ENCODE measurements at places on chromosomes 2 and 18.

DNA sequence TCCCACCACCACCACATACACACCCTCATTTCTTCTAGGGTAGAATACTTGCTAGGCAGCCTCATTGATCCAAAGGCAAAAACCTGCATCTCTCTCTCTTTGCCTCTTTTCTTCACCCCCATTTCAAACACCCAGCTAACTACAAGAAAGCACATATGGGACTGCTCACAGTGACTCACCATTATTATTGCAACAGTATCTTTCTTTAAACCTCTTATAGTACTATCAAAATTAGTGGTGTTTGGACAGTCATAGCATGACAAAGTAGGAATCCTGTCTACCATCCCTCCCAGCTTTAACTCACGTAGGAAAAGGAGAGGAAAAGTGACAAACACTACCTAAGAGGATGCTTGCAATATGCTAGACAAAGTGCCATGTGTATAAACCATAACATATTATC is 422.5 kb upstream of the CRIM1 start:
- no peak for DNase-seq

GRCh38 chr2:134766583-134766982 is 47.8 kb upstream of the TMEM163 start:
- DNase-seq, result no peak

- DNase-seq, result no peak
Measured at GRCh38 chr2:64259312-64259711, 115.1 kb upstream of the PELI1 start.

- no peak for DNase-seq
Measured at GRCh38 chr2:231003186-231003585, 7.3 kb downstream of the SPATA3 start.

- no peak for DNase-seq
Measured at GRCh38 chr2:39069890-39070465, 50.9 kb downstream of the SOS1 start.

DNA sequence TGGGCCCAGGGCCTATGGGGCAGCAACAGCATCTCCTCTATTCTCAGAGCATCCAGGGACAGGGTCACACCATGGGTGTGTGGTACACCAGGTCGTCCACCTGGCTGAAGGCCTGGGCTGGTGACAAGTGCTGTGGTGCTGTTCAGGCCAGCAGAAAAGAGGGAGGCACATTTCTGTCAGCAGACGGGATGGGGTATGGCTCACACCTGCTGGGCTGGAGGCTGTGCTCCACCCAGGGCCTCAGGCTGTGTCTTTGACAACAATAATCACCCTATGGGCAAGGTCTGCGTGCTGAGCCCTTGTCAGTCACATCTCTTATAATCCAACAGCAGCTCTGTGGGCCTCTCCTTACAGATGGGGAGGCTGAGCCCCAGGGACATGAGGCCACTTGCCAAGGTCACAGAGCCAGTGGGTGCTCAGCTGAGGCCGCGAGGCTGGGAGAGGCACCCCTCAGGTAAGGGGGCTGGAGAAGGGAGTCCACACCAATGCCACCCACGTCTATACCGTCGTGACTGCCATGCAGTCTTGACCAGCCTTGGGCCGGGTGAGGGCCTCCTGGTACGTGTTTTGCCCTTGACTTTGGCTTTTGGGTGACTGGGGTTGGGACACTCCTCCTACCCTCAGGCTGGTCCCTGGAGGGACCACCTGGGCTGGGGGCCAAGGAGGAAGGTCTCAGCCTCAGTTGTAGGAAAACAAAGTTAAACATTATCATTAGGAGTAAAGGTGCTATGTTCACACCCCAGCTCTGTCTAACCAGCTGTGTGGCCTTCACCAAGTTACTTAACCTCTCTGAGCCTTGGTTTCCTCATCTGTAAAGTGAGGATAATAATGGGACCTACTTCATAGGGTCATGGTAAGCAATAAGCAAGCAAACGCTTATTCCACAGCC is 5.6 kb upstream of the HS6ST1 start:
- no peak for DNase-seq

GRCh38 chr18:22293417-22293816 is 124.0 kb downstream of the GATA6 start:
- no peak for DNase-seq

GRCh38 chr2:150375333-150375732 is 112.1 kb downstream of the RND3 start:
- no peak for DNase-seq

DNA sequence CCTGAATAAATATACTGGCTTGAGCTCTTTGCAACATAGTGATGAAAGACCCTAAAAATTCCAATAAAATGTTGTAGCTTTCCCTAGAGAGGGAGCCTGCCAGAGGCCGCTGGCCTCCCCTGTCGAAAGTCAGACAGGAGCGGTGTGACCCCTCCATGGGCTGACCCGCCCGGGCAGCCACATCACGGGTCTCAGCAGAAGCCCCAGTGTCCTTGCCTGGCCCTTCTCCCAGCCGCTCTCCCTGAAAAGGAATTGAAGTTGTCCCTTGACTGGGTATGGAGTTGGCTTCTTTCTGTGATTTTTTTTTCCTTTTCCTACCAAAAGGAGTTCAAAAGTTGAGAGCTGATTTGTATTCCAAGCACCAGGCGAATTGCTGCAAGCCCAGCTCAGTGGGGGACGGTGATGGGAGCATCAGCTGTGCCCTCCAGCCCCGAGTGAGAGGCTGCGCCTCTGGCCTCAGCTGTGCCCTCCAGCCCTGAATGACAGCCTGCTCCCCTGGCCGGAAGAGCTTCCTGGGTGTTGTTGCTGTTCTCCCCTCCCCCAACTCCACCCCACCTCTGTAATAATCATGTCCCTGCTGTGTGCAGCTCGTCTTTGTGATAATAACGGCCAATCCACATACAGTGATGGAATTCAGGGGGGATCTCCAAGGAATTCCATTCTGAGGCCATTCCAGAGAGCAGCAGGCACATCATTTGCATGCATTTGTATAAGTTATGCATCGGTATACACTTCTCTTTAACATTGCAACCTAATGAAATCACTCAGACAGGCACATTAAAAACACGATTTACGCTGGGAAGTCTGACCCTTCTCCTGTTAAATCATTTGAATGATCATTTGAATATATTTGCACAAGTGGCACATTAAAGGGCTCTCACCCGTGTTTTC is 501.0 kb downstream of the EIPR1 start:
- DNase-seq, result no peak

- DNase-seq, result no peak
Measured at GRCh38 chr2:240812301-240812680, 7.7 kb downstream of the KIF1A start.

DNA sequence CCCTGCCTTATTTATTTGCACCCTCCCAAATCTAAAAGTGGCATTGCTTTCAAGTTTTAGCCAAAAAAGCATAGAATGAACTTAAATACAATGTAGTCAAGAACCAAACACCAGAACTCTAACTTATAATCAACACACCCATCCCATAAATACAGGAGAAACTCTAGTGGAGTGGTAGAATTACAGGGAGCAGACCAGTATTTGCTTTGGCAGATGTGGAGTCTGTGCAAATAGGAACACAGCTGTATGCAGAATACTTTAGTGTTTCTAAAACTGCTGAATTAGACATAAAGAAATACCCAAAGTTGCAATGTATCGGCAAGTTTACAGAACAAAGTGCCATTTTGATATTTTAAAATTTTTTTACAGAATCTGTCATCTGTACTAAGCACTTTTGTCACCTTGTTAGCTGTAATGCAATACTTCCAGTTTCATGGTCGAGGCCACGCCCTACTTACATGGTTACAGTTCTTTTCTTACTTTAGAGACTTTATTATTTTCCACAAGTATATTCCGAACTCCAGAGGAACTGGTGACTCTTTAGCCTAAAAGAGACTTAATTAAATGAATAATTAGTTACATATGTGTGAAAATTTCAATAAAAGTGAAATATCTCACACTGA is 23.7 kb upstream of the COL5A2 start:
- DNase-seq, result no peak

DNA sequence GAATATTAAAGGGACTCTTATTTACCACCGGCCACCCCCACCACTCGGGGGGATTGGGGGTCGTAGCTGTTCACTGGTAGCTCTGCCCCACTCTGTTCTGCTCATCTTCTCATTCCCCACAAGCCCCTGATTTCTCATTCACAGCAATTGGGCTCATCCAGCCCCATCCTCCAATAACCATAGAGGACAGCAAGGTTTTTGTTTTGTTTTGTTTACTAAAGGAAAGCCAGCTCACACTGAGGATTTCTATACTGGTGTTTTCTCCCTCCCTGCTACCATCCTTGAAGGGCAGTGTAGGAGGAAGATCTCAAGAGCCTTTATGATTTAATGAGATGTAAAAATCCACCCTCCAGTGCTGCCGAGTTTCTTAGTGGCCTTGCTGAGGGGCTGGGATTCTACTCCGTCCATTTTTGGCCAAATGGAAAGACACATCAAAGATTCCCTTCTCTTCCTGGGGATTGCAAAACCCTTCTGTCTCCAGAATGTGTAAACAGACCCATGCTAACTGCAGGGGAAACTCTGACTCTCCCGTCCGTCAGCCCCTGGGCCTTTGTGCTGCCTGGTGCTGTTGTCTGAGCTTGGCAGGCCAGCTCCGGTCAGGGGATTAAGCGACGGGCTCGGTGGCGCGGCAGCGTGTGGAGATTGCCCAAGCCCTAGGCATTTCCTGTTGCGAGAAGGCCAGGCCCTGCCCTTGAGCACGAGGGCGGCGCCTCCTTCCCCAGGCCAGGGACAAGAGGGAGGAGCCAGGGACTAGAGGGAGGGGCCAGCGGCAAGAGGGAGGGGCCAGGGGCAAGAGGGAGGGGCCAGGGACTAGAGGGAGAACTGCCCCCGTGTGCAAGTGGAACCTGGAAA is 165.0 kb downstream of the ANTXR1 start:
- no peak for DNase-seq

DNA sequence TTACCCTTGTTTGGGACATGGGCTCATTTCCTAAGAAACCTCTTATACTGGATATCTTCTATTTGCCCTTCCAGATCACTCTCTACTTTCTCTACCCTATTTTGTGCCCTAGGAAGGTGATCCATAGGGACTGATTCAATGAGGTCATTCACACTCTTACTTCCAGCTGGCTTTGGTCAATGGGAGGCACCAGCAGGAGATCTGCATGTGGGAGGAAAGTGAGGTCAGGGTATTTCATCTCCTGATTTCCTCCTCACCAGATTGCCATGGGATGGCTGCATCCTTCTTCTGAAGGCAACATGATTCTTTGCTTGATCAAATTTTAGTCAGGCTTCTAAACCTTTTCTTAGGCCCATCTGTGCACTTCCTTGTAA is 15.2 kb downstream of the M1AP start:
- no peak for DNase-seq

DNA sequence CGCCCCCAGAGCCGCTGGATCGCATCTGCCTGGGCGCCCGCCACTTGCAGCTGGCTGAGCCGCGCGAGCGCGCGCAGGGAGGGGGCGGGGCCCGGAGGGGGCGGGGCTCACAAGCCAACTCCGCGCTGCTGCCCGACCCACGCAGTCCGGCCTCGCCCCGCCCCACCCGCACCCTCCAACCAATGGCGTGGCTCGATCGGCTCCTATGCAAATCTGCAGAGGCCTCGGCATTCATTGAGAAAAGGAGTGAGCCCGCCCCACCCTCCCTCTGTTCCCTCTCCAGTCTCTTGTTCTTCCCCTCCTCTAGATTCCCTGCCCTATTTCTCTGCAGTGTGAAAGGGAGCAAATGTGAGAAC is at the start of gene ALK:
Gene ALK (minus strand): TSS at position 27 of the 356 bp plus-strand sequence. CDS start 927 bp downstream, outside the sequence.
- peak; percentile 18 for DNase-seq

DNA sequence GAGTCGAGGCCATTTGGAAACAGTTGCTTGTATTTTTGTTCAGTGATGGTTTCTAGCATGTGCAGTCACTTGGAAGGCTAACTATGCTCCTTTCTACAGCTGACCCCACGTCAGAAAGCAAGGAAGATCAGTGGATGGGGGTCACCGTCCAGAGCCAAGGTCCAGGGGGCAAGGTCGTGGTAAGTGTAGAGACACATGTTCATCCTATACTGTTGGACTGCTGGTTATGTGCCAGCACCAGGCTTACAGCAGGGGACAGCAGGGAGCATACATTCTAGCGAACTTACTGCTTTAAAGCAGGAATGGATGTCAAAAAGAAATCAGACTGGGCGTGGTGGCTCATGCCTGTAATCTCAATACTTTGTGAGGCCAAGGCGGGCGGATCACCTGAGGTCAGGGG is 40.0 kb downstream of the ITGA6 start:
- no peak for DNase-seq

- no peak for DNase-seq
Measured at GRCh38 chr2:161424891-161425727, 9.0 kb downstream of the TBR1 start.

- DNase-seq, result no peak
Measured at GRCh38 chr2:198498516-198498915, 694.1 kb downstream of the PLCL1 start.

DNA sequence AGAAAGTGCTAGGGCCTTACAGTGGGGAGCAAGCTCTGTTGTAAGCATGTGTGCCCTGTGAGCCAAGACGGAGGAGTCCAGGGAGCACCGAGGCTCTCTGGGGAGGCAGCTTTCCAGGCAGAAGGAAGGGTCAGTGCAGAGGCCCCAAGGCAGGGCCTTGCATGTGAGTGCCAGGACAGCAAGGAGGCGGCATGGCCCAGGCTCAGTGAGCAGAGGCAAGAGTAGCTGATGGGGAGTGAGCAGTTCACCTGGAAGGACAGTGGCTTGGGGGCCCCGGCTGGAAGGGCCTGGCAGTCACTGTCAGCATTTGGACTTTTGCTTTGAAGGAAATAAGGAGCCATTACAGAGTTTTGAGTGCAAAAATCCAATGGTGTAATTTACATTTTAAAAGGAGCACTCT is 223.8 kb upstream of the RAB12 start:
- DNase-seq, result no peak

DNA sequence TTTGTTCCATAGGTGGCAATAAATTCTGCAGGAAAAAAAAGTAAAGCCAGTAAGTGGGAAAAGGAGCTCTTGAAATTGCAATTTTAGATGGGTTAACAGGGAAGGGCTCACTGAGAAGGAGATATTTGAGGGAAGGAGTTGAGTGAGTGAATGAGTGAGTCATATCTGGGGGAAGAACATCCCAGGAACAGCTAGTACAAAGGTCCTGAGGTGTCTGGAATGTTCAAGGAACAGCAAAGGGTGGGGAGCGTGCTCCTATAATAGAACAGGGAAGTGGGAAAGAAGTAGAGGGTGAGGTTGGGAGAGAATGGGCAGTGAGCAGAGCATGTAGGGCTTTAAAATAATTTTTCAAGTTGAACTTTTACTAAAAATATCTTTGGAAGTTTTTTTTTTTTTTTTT is 68.0 kb upstream of the PSME4 start:
- DNase-seq, result no peak

GRCh38 chr2:104938231-104938941 is 84.5 kb downstream of the POU3F3 start:
- DNase-seq, result no peak

DNA sequence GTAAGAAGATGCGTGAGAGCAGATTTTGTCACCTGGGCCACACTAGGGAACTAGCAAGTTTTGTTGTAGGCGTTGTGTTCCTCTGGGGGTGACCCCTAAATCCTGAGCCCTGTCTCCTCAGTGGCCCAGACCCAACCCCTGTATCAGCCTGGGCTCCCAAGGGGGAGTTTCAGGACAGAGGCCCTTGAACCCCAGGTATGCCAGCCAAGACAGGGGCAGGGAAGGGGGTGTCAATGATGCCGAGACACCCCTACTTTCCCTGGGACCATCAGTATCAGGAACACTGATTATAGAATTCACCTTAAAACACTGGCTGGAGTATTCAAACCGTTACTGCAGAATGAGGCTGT is 39.1 kb upstream of the RPL31 start:
- no peak for DNase-seq
